ENCODE measurements at places on chromosomes 1 and 21. TPM values are rescaled to one million over a fixed set of nuclear protein-coding genes. Genes with fewer than 3 reads are reported as not detected.

The SPATA45 gene
- total RNA-seq: 0.89 TPM

The OR2M3 gene
- total RNA-seq: not detected

The HSPG2 gene
- total RNA-seq: 121 TPM

The TMCO4 gene
- 6.1 TPM for total RNA-seq

The XCL1 gene
- total RNA-seq: 0.39 TPM

The GPATCH3 gene
- 8.5 TPM for total RNA-seq

All from skin of body (tissue), 3 donors.